MV-4-11 (cell line): ENCODE measurements at places on chromosomes 2 and 18.

GRCh38 chr2:196206804-196207203 is 35.4 kb upstream of the STK17B start:
- no peak for DNase-seq

DNA sequence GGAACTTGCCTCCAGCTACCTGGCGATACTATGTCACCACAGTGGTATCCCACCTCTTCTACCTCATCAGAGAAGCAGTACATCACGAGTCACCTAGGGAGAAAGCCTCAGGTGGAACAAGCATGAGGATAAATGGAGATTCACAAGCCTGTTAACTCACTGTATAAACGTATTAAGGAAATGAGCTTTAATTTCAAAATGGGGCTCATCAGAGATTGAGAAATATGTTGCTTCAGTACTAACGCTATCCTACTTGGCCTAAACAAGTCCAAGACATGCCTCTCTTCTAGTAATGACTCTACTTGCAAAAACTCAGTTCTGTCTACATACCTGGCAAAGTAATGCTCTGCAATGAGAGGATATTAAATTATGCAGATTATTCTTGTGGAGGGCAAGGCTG is 4.3 kb downstream of the SLC39A6 start:
- DNase-seq: no peak

- DNase-seq: no peak
Observed at GRCh38 chr2:237278568-237278967, 135.4 kb downstream of the COL6A3 start.

GRCh38 chr2:237711458-237712150 is 84.2 kb downstream of the LRRFIP1 start:
- DNase-seq: no peak

GRCh38 chr18:50429207-50429948 is 54.5 kb downstream of the SKA1 start:
- peak; percentile 42 for DNase-seq

- DNase-seq: no peak
Observed at GRCh38 chr2:200747668-200748618, 63.8 kb upstream of the BZW1 start.

- peak; percentile 38 for DNase-seq
Observed at GRCh38 chr2:209471037-209471436, 47.2 kb downstream of the MAP2 start.

- DNase-seq: no peak
Observed at GRCh38 chr2:11444737-11445136, 21.2 kb downstream of the E2F6 start.

GRCh38 chr2:109428281-109428680 is 185.5 kb downstream of the SEPTIN10 start:
- peak; percentile 71 for DNase-seq

DNA sequence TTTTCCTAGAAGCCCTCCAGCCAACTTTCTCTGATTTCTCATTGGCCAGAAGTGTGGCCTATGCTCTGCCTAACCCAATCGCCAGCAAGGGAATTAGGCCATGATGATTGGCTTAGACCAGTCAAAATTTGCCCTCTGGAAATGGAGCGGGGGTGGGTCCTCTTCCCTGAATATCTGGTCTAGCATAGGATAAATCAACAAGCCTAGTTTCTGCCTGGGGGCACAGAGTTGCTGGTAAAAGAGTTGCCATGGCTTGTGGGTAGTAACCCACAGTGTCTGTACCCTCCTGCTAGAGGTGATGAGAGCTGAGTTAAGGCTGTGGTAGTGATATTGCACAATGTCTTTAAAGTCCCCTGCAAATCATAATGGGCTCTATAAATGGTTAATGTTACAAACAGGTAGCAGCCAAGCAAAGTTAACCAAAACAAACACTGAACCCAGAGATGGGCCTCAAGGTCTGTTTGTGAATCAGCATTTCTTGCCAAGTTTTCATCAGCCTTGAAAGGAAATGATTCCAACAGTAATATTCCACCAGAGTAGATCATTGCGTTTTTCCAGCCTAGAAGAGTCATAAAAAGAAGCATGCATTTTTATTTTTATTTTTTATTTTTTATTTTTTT is 19.3 kb downstream of the GALM start:
- DNase-seq: peak; percentile 35

GRCh38 chr2:221501210-221501882 is 70.8 kb downstream of the EPHA4 start:
- no peak for DNase-seq

DNA sequence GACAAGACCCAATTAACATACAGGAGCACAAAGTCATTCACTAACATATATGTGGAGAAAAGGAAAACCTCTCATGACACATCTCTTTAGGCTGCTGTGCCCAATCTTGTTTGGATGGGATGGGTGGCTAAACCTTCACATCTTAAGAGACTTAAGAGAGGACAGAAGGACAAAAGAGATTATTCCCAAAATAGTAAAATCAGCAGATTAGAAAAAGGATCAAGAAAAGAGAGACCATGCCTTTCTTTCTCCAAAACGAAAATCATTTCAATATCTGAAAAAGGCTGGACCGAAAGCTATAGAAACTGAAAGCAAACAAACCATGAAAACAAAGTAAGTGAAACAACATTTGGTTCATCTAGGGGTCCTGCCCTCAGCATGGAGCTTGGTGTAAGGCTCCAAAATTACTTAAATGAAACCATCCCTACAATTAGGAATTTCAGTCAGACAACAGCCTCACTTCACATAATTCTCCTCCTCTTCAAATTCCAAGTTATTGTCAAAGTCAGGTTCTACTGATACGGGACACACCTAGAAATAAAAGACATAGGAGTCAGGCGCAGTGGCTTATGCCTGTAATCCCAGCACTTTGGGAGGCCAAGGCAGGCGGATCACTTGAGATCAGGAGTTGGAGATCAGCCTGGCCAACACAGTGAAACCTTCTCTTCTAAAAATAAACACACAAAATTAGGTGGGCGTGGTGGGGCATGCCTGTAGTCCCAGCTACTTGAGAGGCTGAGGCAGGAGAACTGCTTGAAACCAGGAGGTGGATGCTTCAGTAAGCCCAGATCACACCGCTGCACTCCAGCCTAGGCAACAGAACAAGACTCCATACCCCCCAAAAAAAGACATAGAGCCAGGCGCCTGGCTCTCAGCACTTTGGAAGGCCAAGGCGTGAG is 5.2 kb downstream of the STARD7 start:
- DNase-seq: no peak

- no peak for DNase-seq
Observed at GRCh38 chr2:144078106-144078505, 441.8 kb downstream of the ZEB2 start.

GRCh38 chr2:6368281-6368680 is 497.4 kb downstream of the CMPK2 start:
- DNase-seq: no peak

DNA sequence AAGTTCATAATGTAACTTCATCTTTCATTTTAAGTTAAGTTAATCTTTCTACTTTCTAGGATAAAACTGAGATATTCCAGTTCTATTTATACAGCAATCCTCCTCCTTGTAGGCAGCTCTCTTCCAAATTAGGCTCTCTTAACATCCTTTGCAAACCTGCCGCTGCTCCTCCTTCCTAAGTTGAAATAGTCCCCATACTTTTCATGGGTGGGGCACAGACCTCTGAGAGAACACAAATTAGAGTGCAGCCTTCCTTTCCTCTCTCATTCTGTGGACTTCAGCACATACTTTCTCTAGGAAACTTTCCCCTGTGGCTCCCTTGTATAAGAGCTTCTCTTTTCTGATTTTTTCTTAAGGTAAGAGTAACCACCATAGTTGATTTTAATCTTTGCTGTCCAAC is 28.3 kb downstream of the TWSG1 start:
- DNase-seq: no peak

DNA sequence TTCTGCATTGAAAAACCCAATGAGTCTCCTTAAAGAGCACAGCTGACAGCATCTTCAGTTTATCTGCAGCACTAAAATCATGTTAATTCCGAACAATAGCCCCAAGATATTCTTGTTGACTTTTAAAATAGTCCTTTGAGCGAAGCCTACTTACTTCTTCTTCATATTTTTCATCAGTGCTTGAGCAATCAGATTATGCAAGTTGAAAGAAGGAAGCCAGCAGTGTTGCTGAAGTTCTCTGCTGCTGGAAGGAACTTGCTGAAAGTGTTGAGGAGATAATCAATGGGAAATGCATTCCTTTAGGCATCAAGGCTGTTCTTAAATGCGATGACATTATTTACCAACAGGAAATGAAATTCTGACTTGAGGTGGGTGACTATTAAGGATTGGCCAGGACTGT is 105.9 kb upstream of the SNTG2 start:
- peak; percentile 70 for DNase-seq

- no peak for DNase-seq
Observed at GRCh38 chr2:229042349-229042748, 228.7 kb downstream of the PID1 start.

GRCh38 chr2:220556658-220557057 is 929.2 kb downstream of the SLC4A3 start:
- no peak for DNase-seq

DNA sequence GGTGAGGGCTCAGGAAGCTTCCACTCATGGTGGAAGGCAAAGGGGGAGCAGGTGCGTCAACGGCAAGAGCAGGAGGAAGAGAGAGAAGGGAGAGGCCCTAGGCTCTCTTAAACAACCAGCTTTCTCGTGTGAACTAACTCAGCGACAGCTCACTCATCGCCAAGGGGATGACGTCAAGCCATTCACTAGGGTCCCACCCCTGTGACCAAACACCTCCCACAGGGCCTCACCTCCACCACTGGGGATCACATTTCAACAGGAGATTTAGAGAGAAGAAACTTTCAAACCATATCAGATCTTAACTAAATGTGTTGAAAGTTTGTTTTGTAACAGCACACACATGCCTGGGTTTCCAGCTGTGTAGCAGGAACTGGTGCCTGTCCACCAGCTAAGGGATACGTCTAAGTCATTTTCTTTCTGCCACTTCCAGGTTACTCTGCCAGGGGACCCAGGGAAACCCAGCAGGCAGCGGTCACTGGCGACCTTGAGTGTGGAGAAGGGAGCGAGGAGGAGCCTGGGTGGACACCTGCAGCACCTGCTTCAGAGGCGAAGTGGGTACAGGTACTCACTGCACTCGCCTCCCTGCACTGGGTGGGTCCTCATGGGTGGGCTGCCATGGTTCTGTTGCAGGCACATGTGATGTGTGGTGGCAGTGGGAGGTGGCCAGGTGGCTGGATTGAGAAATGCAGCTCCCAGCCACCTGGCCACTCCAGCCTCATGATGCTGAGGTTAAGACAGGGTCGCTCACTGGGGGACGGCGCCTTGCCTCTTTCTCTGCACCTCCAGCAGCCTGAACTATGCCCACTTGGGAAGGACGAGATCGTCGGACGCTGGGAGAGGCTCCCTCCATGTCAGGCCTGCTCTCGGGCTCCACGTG is 8.4 kb upstream of the GPC1 start:
- DNase-seq: no peak

DNA sequence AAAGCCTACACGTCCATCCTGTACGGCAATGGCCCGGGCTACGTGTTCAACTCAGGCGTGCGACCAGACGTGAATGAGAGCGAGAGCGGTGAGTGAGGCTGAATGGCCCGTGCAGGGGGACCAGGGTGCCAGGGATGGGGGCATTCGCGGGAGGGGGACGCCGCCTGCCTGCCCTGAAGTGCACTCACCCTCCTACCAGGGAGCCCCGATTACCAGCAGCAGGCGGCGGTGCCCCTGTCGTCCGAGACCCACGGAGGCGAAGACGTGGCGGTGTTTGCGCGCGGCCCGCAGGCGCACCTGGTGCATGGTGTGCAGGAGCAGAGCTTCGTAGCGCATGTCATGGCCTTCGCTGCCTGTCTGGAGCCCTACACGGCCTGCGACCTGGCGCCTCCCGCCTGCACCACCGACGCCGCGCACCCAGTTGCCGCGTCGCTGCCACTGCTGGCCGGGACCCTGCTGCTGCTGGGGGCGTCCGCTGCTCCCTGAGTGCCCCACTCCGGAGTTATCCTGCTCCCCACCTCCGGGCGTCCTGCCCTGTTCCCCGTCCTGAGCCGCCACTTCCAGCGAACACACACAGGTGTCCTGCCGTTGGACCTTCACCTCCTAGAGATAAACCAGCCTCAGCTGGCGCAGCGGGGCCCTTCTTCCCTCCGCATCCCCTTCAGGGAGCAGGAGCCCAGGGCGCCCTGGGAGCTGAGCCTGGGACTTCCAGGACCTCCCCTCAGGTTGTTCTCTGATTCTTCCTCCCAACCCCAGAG is 2.9 kb downstream of the ALPI start:
- no peak for DNase-seq

DNA sequence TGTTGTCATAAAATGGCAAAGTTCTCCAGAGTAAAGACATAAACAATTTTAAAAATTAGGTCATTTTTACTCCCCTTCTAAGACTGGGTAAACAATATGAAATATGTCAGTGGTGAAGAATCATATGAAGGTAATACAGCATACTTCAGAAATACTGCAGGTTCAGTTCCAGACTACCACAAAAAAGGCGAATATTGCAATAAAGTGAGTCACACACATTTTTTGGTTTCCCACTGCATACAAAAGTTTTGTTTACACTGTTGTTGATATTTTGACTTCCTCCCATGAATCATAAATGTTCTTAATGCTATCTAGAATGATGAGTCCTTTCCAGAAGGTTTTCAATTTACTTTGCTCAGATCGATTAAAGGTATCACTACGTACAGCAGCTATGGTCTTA is 73.5 kb downstream of the SMC6 start:
- no peak for DNase-seq

GRCh38 chr18:48833701-48834412 is 116.9 kb downstream of the SMAD7 start:
- peak; percentile 42 for DNase-seq

DNA sequence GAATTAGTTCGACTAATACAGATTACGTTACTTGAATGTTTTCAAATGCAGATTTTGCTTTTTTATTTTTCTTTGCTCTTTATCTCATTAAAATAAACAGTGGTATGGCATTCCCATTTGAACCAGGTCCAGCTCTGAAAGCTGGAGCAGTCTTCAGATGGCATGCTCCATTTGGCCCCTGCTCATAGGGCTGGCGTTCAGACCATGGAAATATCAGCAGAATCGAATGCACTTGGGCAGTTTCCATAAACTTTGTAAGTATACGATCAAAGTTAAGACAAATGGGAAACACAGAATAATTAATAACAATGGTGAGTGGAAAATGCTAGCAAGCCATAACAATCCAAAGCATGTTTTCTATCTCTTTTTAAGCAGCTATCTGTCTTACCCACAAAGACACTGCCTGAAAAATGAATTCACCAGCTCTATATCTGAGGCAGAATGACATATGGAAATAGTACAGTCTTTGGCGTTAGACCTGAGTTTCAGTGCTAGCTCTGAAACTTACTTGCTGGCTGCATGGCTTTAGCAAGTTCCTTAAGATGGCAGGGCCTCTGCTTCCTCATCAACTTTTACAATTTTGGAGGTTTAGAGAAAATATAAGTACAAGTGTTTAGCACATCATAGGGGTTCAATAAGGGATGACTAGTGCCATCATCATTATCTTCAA is 131.6 kb downstream of the BCL2 start:
- no peak for DNase-seq
